Hepatocyte (in vitro differentiated cells): ENCODE measurements at places on chromosomes 13 and 19.

DNA sequence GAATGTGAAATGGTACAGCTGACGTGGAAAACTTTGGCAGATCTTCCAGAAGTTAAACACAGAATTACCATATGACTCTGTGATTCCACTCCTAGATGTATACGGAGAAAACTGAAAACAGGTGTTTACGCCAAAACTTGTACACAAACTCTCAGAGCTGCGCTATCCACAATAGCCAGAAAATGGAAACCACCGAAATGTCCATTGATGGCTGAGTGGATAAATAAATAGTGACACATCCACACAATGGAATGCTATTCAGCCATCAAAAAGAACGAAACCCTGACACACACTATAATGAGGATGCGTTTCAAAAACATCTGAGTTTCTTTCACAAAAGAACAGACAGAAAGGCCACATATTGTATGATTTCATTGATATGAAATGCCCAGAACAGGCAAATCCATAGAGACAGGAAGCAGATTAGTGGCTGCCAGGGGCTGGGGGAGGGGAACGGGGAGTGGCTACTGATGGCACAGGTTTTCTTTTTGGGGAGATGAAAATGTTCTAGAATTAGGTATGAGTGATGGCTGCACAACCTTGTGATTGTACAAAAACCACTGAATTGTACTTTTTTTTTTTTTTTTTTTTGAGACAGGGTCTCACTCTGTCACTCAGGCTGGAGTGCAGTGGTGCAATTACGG is 33.0 kb downstream of the IL12RB1 start:
- DNase-seq: no peak

DNA sequence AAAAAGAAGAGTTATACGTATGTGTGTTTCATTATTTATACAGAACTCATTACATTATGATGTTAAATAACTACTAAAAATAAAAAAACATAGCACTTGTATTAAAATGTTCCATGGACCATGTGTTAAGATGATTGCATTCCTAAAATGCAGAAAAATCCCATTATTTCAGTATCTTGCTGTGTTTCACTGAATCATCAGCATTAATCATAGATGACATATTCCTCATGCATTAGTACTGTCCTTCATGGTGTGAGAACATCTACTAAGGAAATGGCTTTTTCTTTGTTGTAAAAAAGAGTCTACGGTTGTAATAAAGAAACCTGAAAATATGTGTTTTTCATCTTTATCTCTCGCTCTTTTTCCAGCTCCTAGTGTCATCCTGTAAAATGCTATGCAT is 416.5 kb downstream of the FGF14 start:
- DNase-seq: no peak

DNA sequence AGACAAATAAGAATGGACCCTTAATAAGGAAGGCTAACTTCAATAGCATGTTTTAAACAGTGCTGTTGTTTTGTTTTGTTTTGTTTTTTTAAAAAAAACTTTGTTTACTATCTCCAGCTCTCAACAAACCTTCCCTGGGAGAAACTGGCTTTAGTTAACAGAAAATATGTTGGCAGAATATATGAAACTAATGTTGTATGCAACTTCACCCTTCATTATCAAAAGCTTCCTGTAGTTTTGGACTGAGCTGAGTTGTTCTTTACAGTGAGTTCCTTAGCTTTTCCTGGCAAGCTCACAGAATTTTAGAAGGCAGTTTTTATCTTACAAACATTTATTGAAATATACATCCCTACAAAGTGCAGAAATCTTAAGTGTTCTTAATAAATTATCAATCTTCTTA is 2480.7 kb upstream of the PCDH20 start:
- no peak for DNase-seq

- no peak for DNase-seq
Measured at GRCh38 chr13:51666374-51666773, 82.1 kb downstream of the WDFY2 start.

GRCh38 chr13:48975856-48976575 is at the start of gene FNDC3A:
Gene FNDC3A (plus strand): TSS chr13:48975912. CDS start chr13:49006191, 30,279 bp downstream.
- peak; percentile 91 for DNase-seq

DNA sequence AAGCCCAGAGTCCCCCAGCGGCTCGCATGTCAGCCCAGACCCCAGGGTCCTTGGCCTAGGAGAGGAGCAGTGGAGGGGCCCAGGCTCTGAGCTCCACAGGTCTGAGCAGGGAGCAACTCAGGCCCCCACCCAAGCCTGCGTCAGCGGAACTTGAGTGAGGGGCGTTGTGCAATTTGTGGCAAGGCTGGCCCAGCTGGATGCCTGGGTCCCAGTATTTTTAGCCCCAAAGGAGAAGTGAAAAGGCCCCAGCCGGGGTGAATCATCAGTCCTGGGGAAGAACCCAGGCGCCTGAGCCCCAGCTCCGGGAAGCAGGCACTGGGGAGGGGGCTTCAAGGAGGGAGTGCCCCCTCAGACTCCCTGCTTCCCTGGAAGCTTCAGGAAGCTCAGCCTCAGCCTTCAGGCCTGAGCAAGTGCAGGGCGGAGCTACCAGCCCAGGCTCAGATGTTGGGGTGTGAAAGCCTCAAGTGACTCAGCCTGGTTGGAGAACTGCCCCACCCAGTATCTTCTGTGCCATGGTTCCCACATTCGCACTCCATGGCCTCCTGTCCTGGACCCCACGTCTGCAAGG is 7.2 kb downstream of the MED29 start:
- DNase-seq: peak; percentile 82

GRCh38 chr13:47100214-47100853 is 203.5 kb upstream of the HTR2A start:
- no peak for DNase-seq

DNA sequence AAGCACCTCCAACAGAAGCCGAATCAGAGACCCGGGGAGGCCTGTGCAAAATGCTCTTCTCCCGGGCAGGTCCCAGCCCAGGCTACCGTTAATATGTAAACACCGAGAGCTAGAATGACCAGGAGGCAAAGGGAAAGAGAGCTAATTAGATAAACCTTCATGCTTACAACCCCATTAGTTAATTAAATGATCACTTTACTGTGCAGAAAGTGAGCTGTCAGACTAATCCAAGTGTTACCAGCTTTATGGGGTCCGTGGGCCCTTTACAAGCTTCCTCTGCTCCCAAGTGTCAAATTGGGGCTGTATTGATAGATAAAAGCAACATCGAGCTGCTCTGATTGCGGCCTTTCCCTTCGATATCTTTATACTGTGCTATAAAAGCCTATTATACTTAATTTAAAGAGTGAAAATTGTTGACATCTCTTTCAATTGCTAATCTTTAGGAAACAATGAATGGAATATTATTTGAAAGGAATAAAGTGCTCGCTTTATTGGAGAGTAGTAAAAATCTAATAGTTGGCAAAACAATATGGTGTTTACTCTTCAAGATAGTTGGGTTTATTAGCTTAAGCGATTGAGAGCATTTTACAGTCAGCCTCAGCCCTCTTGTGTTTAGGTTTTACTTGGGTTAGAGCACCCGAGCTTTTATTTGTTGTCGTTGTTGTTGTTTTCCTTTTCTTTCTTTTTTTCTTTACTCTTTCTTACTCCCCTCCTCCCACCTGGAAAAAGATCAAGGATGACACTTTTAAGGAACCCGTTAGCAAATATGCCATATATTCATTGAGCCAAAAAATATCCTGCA is 189.3 kb upstream of the GPR12 start:
- DNase-seq: no peak

DNA sequence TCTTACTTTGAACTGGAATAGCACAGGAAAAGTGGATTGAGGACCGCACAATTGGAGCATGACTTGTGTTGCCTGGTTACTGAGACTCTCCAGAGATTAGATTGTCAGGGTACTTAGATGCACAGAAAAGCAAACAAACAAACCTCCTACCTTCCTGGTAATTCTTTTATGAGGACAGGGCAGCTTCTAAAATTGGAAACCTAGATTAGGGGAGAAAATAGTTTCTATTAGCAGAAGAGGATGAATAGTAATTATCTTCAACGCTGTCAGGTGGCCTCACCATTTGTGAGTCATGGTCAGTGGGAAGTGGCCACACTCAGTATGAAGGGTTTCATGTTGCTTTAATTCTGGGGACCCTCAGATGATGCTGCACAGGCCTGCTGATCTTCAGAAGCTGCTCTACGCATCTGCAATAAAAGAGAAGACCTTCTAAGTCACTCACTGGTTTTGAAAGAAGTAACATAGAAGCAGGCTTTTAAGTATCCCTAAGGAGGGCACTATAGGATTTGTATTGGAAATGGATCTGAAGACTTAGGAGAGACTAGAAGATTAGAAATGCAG is 106.8 kb downstream of the LACC1 start:
- peak; percentile 35 for DNase-seq

DNA sequence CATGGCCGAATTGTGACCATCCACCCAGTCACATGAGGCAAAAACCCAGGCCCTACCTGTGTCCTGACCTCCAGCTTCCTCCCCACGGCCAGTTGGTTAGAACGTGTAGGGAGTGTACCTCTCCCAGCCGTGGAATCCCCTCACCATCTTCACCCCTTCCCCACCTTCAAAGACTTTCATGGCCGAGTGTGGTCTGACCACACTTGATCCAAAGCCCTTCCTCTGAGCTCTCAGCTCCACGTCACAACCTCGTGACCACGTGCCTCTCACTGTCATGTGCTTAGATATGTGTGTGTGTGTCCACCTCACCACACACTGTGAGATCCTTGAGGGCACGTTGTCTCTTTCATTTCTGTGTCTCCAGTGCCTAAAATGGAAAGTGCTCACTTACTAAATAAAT is 48.6 kb upstream of the UBE2L5 start:
- DNase-seq: no peak

DNA sequence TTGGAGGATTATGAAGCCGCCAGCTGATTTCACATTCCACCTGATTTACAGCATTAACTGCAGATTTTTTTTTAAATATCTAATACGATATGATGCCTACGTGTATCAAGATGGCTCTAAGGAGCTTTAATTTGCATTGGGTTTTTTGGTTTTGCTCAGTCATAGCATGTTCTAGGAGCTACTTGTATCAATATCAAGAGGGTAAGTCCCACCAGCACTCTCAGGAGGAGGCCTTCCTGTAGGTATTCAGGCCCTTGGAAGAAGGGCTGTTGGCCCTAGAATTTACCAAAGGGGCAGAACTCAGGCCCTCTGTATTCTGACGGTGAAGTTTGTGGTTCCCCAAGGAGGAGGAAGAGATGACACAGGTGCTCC is 97.2 kb upstream of the IPO5 start:
- no peak for DNase-seq

- peak; percentile 34 for DNase-seq
Measured at GRCh38 chr13:98349731-98350305, 172.7 kb upstream of the RNF113B start.

GRCh38 chr13:51532736-51533197 is 51.5 kb upstream of the WDFY2 start:
- DNase-seq: no peak

DNA sequence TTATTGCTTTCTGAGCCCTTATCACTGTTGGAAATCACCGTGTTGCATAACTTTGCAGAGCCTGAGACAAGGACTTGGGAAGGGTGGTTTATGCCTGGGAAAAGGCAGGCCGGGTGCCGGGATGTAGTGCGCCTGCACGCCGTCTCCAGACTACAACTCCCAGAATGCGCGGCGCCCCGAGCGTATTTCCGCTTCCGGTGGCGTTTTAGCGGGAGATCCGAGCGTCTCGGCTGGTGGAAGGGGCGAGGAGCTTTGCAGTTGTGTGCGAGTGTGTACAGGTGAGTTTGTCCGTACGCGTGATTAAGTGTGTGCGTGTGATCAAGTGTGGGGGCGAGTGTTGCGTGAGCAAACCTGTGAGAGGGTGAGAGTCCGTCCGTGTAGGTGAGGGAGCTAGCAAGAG is 75.4 kb downstream of the PEG3 start:
- DNase-seq: no peak

- DNase-seq: peak; percentile 14
Measured at GRCh38 chr13:25372284-25373081, 709 bp downstream of the ATP8A2 start.

GRCh38 chr13:19927117-19927748 is 31.3 kb upstream of the ZMYM2 start:
- DNase-seq: peak; percentile 11

- no peak for DNase-seq
Measured at GRCh38 chr19:34380639-34381241, 15.7 kb downstream of the GPI start.

- DNase-seq: no peak
Measured at GRCh38 chr19:31120952-31121351, 228.3 kb downstream of the TSHZ3 start.

DNA sequence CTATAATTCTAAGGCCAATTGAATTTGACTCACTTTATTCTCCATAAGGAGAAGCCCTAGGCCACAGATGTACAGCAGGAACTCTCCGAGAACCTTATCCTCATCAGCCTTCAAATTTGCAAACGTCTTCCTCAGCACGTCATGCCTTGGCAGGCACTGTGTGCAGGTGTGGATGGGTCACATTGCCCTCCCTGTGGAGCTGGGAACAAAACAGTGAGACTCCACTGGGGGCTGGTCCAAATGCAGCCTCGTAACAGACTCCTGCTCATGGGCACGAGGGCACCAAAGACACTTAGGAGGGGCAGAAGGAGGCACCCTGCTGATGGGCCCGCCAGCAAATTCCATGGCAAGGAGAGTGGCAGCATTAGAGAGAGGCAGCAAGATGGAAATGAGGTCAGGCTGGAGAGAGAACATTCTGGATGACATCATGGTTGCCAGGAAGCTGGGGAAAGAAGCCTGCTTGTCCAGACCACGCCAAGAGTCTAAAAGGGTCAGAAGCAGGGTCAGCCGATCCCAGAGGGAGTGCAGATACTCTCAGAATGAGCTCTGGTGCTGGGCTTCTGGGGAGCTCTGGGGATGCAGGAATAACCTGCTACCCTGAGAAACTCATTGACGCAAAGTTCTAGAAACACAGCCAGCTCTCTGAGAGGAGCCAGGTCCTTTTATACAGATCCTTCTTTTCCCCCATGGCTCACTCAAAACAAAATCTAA is 242.2 kb downstream of the B3GLCT start:
- DNase-seq: no peak

DNA sequence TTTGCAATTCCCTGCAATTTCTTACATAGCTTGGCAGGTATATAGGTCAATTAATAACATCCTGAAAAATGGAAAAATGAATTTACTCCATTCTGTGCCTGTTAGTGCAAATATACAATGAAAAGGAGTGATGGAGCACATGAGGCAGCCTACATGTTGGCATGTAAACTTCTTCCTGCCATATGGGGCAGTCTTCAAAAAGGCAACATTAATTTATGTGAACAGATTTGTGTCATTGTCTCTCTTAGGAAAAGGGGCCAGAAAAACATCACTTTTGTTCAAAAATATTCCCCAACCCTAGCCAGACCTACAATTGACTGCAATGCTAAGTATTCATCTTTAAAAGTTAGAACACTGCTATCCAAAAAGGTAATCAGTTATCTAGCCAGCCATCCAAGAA is 332.2 kb downstream of the TBC1D4 start:
- no peak for DNase-seq

- no peak for DNase-seq
Measured at GRCh38 chr13:104832231-104832630, 1703.2 kb downstream of the EFNB2 start.
